Aorta (tissue), 5 donors: ENCODE measurements at places on chromosomes 3 and 15. TPM values are rescaled to one million over a fixed set of nuclear protein-coding genes. Genes with fewer than 3 reads are reported as not detected.
A peak's percentile ranks its signal among the peaks of the same experiment; 100 is the strongest.

DNA sequence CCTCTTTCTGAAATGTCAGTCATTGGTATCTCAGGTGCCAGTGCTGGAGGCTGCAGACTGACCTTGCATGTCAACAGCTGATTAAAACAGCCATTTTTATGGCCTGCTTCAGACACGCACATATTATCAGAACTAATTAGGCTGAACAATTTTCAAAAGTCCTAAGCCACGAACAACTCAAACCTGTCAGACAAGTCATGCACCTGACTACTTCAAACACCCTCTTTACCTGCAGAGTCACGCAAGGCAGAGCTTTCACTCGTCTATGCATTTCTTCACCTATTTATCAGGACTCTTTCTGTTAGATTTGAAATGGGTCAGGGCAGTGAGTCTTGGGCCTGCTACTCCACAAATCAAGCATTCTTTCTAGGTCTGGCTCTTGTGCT, 26.7 kb downstream of the CLK3 start:
- H3K4me1 ChIP-seq: no peaks in the 10 kb centered on the region
- DNase-seq: no peak
- no peak overlapping the region for H3K4me3 ChIP-seq
- H3K27ac ChIP-seq: no peak overlapping the region

DNA sequence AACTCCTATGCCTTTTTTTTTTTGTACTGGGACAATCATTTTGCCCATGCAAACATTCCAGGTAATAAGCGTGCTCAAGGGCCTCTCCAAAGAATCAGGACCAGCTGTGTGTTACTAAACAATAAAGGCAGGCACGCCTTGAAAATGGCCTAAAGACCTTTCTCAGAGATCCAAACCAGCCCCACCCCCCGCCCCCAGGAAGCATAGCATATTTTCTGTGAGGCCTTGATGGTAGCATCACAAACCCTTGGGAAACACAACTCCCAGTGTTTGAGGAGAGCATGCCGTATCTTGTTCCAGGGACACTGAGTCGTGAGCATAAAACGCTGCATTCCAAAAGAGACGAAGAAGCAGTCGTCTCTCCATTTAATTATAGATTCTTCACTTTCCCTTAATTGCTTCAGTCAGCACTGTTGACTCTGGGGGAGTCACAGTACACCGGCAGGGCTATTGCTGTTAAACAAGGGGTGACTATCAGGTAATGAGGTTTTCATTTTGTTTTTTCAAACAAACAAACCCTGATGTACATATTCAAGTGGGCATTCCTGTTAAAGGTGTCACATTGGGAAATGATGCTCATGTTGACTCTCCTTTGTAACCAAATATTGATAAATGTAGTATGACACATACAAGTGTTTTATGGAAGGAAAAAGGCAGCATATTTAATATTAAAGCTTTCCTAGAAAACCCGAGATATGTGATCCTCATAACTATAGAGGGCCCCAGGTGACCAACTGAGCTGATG, 4.4 kb upstream of the TPM1 start:
- no peaks in the 10 kb centered on the region for H3K27me3 ChIP-seq
- H3K36me3 ChIP-seq: no peaks in the 10 kb centered on the region
- no peak overlapping the region for H3K27ac ChIP-seq
- H3K4me1 ChIP-seq: no peaks in the 10 kb centered on the region

GRCh38 chr15:59701880-59702279, 12.8 kb upstream of the BNIP2 start:
- no peaks in the 10 kb centered on the region for H3K4me1 ChIP-seq
- H3K36me3 ChIP-seq: no peaks in the 10 kb centered on the region
- H3K27me3 ChIP-seq: no peaks in the 10 kb centered on the region
- no peak overlapping the region for H3K27ac ChIP-seq
- no peak for DNase-seq
- no peak overlapping the region for H3K4me3 ChIP-seq

GRCh38 chr3:170865209-170866094, 4.5 kb downstream of the RPL22L1 start:
- H3K4me3 ChIP-seq: no peak overlapping the region
- no peak for DNase-seq
- no peaks in the 10 kb centered on the region for H3K36me3 ChIP-seq
- H3K27ac ChIP-seq: no peak overlapping the region
- peaks cover 2% of the 10 kb centered on the region for H3K4me1 ChIP-seq

DNA sequence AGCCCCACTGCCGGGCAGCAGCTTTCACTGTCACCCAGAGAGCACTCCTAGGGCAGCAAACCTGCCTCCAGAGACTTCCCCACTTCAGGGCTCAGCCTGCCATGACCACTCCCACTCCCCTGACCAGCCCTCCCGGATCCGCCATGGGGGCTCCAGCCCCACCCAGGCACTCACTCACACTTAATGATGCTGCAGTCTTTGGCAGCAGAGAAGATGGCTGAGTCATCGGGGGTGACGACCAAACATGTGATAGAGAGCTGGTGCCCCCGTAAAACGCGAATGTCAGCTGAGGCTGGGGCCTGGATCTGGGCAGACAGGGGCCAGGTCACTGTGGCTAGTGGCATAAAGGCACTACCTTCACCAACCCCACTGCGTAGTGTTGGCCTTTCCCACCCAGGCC, 4.7 kb downstream of the RRP9 start:
- H3K4me3 ChIP-seq: no peak overlapping the region
- no peak for DNase-seq
- no peaks in the 10 kb centered on the region for H3K4me1 ChIP-seq
- no peak overlapping the region for H3K27ac ChIP-seq
- H3K27me3 ChIP-seq: no peaks in the 10 kb centered on the region

DNA sequence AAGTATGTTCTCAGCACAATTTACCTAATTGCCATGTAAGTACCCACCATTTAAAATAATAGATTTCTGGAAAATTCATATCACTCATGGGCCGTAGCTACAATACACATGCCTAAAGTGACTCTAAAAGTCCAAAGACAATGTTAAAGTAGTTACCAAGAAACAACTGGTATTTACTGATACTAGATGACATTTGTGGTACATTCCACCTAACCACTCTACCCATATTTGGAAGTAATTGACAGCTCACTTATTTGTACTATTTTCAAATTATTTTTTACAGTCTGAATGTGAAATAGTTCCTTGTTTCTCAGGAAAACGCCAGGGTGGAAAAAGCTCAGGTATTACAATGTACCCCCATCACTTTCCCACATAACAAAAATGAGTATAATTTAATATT, 573.0 kb downstream of the MECOM start:
- no peaks in the 10 kb centered on the region for H3K36me3 ChIP-seq
- H3K4me3 ChIP-seq: no peak overlapping the region
- H3K4me1 ChIP-seq: no peaks in the 10 kb centered on the region
- no peak for DNase-seq
- no peaks in the 10 kb centered on the region for H3K27me3 ChIP-seq
- H3K27ac ChIP-seq: no peak overlapping the region

- no peak for DNase-seq
- H3K27ac ChIP-seq: peak overlapping the region; percentile 57
- no peak overlapping the region for H3K4me3 ChIP-seq
Measured at GRCh38 chr3:24686808-24687207, 192.2 kb upstream of the THRB start.

DNA sequence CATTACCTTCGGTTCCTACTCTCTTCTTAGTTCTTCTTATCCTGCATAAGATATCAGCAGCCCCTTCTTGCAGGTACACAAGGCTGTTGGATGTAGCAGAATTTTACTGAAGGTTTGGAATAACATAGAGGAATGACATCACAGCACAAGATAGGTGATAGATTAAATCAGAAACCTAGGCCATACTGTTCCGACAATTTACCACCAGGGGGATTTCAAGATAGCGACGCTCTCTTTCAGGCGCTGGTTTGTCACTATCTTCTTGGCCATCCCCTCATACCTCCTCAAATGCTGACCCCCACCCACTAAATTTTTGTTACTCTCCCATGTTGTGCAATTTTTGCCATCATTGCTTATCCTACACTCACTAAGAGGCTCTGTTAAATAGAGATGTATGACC, 3.5 kb downstream of the SIDT1 start:
- no peak for DNase-seq
- no peak overlapping the region for H3K27ac ChIP-seq
- no peak overlapping the region for H3K4me3 ChIP-seq
- no peaks in the 10 kb centered on the region for H3K27me3 ChIP-seq

DNA sequence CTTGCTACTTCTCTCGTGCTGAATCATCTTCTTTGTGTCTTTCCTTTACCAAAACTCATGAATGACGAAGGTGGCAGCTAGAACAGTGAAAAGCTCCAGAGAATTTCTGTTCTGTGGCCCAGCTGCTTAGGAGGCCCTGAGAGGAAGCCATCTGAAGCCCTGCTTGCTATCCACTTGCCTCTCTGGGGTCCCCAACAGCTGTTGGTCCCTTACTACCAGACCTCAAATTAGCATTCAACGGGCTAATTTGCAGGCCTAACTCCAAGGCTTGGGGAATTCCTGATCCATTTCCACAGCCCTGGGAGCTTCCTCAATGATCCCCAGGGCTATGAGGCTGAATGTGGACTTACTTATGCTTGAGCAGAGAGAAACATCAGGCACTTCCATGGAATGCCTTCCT, 37.5 kb upstream of the FSTL1 start:
- DNase-seq: no peak
- H3K4me3 ChIP-seq: no peak overlapping the region
- H3K27ac ChIP-seq: no peak overlapping the region
- H3K27me3 ChIP-seq: no peaks in the 10 kb centered on the region
- H3K36me3 ChIP-seq: no peaks in the 10 kb centered on the region
- no peaks in the 10 kb centered on the region for H3K4me1 ChIP-seq

- no peak overlapping the region for H3K27ac ChIP-seq
- H3K27me3 ChIP-seq: peaks cover 1% of the 10 kb centered on the region
- no peaks in the 10 kb centered on the region for H3K36me3 ChIP-seq
- H3K4me1 ChIP-seq: peaks cover 5% of the 10 kb centered on the region
- DNase-seq: no peak
Measured at GRCh38 chr3:182738583-182739411, 54.5 kb upstream of the ATP11B start.

DNA sequence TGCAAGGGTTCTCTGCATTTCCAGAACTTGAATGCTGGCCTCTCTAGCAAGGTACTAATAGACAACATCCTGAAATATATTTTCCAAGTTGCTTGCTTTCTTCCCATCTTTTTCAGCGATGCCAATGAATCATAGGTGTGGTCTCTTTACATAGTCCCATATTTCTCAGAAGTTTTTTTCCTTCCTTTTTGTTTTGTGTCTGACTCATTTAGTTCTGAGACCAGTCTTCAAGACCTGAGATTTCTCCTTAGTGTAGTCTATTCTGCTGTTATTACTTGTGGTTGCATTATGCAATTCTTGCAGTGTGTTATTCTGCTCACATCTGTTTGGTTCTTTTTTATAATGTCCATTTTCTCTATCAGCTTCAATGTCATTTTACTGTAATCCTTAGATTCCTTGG, 1265.0 kb upstream of the ALCAM start:
- no peak for DNase-seq
- H3K27me3 ChIP-seq: no peaks in the 10 kb centered on the region
- H3K4me1 ChIP-seq: no peaks in the 10 kb centered on the region

DNA sequence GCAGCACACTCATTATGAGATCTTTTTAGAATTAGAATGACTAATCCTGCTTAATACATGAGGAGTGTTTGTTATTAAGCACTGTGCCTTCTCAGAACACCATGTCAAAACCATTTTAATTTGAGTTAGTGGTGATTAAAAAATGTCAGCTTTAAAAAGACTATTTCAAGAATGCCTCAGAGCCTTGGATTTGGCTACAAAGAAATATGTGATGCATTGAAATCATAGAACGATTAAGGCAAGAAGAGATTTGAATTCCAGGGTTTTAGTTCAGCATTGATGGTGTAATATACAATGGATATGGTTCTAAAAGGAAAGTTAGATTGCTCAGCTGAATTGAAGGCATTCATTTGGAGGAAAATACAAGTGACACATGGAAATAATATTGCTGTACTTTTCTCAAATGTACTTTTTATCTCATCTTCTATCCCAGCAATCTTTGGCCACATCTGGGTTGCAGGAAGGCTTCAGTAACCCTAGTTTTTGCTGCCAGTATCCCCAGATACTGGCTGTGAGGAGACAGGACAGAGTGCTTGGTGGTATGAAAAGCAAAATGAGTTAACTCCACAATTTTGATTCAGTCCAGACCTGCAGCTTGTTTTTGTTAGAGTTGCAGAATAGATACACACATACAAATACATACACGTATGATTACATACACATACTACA, 303.8 kb downstream of the CLSTN2 start:
- no peak overlapping the region for H3K4me3 ChIP-seq
- DNase-seq: no peak
- no peaks in the 10 kb centered on the region for H3K27me3 ChIP-seq
- no peaks in the 10 kb centered on the region for H3K36me3 ChIP-seq
- no peak overlapping the region for H3K27ac ChIP-seq

DNA sequence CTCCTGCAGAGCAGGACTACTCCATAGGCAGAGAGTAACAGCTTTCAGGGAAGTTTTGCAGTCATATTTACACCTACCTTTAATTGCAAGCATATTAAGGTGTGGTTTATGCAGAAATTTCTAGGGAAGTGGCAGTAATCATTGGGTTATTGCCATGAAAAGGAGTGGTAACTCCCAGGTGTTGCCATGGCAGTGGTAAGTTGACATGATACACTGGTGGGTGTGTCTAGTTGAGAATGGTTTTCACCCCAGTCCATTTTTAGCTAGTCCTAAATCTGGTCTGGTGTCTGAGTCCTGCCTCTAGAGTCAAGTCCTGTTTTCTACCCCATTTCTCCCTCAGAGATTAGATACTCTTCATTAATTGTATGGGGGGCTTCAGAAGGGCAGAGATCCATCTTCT, 128.4 kb upstream of the GMNC start:
- no peaks in the 10 kb centered on the region for H3K27me3 ChIP-seq
- no peaks in the 10 kb centered on the region for H3K36me3 ChIP-seq
- H3K27ac ChIP-seq: no peak overlapping the region
- H3K4me1 ChIP-seq: no peaks in the 10 kb centered on the region
- DNase-seq: no peak

ZKSCAN7 gene
- 3.5 TPM for total RNA-seq

SEMA5B gene
- total RNA-seq: 4.9 TPM

CCR5 gene
- total RNA-seq: 5.7 TPM

GXYLT2 gene
- total RNA-seq: 46.4 TPM

TM4SF4 gene
- total RNA-seq: not detected

RNF111 gene
- total RNA-seq: 40.7 TPM

C2CD4A gene
- 0.19 TPM for total RNA-seq

SCAANT1 gene
- total RNA-seq: not detected

PCSK6 gene
- total RNA-seq: 5.0 TPM

SPSB4 gene
- 1.0 TPM for total RNA-seq

POTEB gene
- not detected for total RNA-seq

ZBED2 gene
- not detected for total RNA-seq
